Right atrium auricular region (tissue), 2 donors: ENCODE measurements at places on chromosomes 11 and 22. TPM values are rescaled to one million over a fixed set of nuclear protein-coding genes. Genes with fewer than 3 reads are reported as not detected.

The TSPAN18 gene
- total RNA-seq: 79.3 TPM

- peak; percentile 68 for DNase-seq
These were observed 8.4 kb upstream of the KCNQ1OT1 start for GRCh38 chr11:2708151-2708581.

DNA sequence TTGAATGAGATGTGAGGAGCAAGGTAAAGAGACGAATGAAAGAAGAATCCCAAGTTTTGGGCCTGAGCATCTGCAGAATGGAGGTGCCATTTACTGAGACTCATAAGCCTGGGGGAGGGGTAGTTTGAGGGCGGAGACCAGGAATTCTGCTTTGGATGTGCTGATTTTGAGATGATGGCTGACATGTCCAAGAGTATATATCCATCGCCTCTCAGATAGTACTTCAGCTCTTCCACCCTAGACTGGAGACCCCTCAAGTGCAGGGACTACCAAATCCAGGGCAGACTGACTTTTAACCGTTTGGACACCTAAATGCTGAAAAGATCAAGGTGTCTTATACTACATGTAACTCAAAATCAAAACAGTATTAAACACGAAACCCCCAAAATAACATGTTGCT is 1.3 kb upstream of the SDF2L1 start:
- no peak for DNase-seq

DNA sequence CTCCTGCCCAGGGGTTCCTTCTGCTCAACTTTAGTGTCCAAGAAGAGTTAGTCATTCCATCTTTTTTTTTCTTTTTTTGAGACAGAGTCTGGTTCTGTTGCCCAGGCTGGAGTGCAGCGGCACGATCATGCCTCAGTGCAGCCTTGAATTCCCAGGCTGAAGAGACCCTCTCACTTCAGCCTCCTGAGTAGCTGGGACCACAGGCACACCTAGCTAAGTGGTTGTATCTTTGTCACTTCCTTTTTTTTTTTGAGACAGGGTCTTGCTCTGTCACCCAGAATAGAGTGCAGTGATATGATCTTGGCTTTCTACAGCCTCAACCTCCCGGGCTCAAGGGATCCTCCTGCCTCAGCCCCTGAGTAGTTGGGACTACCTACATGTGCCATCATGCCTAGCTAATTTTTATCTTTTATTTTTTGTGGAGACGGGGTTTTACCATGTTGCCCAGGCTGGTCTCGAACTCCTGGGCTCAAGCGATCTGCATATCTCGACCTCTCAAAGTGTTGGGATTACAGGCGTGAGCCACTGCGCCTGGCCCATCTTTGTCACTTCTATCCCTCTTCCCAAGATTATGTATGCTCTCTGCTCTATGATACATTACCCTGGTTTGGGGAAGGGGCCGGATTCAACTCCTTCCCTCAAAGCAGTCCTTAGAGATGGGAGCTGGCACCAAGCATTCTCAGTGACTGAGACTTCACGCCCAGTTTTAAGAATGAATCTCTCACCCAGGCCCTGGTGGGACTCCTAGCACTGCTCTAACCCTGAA is 10.0 kb downstream of the SSH3 start:
- DNase-seq: no peak

GRCh38 chr22:20392983-20393704 is 807 bp upstream of the ZNF74 start:
- no peak for DNase-seq

DNA sequence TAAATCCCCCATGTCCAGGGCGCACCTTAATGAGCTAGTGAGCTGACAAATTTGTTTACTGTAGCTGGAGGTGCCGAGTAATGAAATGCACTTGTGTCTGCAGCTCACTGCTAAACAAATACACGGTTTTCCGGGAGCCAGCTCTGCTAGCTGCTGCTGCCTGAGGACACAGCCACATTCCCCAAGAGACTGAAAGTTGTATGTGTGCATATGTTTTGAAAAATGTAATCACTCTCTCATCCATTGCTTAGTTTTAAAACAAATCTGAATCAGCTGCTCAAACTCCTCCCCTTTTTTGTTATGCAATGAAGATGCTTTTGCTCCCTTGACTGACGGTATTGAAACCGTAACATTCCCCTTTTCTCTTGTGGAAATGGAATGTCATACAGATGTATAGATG is 62.4 kb upstream of the NNMT start:
- DNase-seq: no peak

The GUCY1A2 gene
- total RNA-seq: 7.2 TPM

DNA sequence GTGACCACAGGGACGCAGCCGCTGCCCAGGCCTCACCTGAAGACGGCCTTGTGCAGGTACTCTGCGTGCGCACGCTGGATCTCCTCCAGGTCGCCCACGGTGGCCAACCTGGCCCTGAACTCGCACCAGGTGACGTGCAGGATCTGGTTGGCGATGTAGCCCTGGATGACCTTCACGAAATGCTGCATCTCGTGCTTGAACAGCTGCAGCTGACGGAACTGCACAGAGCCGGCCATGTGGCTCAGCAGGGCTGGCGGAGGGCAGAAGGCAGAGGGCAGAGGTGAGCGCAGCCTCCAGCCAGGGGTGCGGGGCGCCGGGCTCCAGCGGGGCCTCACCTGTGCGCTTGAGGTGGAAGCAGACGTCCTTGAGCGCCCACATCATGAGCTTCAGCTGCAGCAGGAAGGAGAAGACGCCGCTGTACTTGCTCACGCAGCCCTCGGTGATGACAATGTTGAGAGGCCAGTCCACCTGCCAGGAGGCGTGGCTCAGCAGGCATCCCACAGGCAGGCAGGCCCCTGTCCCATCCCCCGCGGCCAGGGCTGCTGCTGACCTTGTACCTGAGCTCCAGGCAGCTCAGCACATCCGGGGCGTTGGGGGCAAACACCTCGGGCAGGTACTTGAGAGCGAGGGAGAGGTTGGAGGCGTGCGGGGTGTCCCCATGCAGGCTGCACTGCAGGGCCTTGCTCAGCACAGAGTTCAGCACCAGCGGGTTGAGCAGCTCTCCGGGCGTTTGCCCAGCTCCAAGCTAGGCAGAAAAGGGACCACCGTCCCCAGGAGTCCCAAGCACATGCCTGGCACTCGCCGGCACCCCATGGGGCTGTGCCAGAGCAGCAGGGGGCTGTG is 17.6 kb downstream of the SELENOO start:
- no peak for DNase-seq

The WNT11 gene
- 1.6 TPM for total RNA-seq

The TMEM151A gene
- total RNA-seq: 5.5 TPM

The OR5W2 gene
- not detected for total RNA-seq

The C1QTNF5 gene
- 47.4 TPM for total RNA-seq

DNA sequence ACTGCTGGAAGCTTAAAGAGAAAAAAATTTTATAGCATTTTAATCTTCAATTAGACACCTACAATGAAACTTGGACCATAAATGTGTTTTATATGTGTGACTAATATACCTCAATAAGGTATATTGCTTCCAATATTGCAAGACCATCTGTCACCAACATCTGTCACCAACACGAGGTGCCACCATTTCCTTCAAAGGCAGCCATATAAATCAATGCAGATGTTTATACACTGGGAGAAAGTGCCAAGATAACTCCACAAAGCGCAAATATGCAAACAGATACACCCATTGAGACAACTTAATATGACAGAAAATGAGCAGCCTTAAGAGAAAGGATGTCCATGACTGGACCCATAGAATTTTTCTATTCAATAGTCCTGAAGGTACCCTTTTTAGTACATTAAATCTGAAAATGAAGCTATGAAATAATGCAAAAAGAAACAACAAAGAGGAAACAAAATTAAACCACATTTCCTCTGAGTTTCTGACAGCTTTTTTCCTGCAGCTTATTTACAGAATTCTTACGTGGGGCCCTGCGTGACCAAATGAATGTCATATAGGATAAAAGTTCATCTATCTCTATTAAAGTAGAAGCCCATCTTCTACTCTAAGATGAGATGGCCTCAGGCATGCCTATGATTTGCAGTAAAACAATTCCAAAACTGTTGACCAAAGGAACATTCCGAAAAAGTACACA is 12.5 kb downstream of the MPZL3 start:
- DNase-seq: no peak

DNA sequence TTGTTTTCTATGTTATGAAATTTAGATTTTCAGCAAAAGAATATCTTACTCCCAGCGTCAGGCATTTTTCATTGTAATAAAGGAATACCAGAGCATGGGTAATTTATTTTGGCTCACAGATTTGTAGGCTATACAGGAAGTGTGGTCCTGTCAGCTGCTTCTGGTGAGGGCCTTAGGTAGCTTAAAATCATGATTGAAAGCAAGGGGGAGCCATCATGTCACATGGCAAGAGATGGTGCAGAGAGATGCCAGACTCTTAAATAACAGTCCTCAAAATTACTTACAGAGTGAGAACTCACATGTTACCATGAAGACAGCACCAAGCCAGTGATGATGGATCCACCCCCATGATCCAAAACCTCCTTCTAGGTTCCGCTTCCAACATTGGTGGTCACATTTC is 825.0 kb upstream of the CHORDC1 start:
- DNase-seq: no peak

DNA sequence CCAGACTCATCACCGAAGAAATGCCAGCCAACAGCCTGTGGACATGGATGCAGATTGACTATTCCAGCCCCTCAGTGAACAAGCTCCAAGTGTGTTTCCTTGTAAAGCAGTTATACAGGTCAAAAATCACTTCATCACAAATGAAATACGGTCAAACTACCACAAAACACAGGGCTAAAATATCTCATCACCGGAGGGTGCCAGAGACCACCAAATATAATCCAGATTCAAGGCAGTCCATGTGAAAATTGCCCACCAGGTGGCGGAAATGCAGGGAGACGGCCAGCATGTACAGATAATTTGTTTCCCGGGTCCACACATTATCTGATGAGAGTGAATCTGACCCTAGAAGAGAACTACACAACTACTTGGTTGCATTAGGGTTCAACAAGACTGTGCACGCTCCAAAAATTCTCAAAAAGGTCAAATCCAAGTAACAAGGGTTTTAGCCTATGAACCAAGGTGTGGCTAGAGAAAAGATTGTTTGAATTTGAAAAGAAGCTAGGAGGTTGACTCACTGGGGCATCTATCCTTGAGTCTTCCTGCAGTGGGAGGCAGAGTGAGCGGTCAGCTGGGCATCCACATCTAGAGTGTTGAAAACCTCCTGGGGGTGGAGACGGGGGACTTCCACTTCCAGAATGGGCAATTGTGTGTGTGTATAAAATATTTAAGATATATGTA is 71.7 kb downstream of the IGLL5 start:
- DNase-seq: peak; percentile 78

GRCh38 chr22:27983361-27983791 is 64.3 kb upstream of the PITPNB start:
- DNase-seq: peak; percentile 38

GRCh38 chr22:27746918-27747317 is 54.6 kb downstream of the MN1 start:
- no peak for DNase-seq

The P4HA3 gene
- not detected for total RNA-seq

DNA sequence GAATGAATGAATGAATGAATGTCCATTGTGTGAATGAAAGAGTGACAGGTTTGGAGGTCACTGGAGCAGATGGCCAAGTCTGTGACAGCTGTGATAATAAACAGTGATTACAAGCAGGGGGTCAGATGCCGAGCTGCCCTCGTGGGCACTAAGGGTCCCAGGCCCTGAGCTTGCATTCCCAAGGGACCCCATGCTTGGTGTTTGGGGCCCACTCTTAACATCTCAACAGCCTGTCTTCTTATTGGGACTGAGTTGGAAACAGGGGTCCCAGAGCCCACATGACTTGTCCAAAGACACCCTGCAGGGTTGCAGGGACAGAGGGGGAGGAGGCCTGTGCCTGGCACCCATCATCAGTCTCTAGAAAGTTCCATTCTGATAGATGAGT is 12.0 kb upstream of the ANO1 start:
- DNase-seq: peak; percentile 9

GRCh38 chr11:70063121-70063520 is 15.0 kb upstream of the ANO1 start:
- DNase-seq: peak; percentile 9

GRCh38 chr11:124793466-124794278 is 6.5 kb downstream of the MSANTD2 start:
- DNase-seq: no peak

DNA sequence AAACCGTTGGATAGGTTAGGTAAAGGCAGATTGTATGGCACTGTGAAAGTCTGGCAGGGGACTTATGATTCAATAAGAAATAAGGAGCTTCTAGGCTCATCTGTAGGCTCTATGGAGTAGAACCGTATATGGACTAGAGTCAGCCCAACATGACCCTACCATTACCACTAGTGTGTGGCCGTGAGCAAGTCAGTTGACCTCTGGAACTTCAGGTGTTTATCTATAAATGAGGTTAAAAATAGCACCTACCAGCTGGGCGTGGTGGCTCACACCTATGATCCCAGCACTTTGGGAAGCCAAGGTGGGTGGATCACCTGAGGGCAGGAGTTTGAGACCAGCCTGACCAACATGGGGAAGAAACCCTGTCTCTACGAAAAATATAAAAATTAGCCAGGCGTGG is 4.4 kb downstream of the HINFP start:
- no peak for DNase-seq

DNA sequence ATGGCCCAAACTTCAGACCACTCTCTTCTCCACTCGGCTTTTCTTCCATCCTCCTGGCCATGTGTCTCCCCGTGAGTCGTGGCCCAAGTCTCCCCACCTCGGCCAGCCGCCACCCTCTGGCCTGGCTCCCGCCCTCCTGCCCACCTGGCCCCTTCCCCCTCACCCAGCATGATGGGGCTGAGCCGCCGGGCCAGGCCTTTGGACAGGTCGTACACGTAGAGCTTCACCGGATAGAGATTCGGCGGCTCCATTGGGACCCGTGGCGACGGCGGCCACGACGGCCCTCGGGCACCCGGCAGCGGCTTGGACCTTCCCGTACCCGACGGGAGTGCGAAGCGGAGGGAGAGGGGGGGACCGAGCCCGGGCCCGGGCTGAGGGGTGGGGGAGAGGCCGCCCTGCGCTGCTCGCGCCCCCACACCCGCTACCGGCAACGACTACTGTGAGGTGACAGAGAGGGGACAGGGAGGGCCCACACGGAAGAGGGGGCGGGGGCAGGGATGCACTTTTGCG is at the start of gene DESI1:
DESI1 (minus strand) TSS at position 455 of the 510 bp plus-strand sequence; CDS start at position 251, 204 bp downstream.
- DNase-seq: no peak

- no peak for DNase-seq
These were observed at the start of gene SCN3B for GRCh38 chr11:123654566-123655081. Gene SCN3B (minus strand): TSS chr11:123654624. CDS start chr11:123653801, 823 bp downstream.

DNA sequence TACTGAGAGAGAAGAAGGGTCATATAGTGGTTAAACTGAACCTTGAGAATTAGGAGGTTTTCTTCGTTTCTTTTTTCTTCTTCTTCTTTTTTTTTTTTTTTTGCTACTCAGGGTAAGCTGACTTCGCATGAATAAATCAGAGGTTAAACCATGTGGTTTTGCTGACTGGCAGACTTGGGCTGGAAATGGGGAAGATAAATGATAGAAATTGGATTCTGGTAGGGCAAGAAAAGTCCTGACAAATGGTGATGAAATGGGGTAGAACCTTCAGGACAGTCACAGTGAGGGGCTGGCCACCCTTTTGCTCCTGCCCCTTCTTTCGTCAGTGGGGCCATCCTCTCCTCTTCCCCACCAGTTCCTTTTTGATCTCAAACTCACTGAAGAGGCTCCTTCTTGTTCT is 1.6 kb upstream of the SWAP70 start:
- DNase-seq: no peak
